ENCODE measurements at places on chromosomes 6 and 20. TPM values are rescaled to one million over a fixed set of nuclear protein-coding genes. Genes with fewer than 3 reads are reported as not detected.

The GSTA5 gene
- not detected for total RNA-seq

- no peak for DNase-seq
- H3K4me3 ChIP-seq: no peak overlapping the region
- H3K27me3 ChIP-seq: no peaks in the 10 kb centered on the region
- H3K27ac ChIP-seq: no peak overlapping the region
- no peaks in the 10 kb centered on the region for H3K36me3 ChIP-seq
- H3K4me1 ChIP-seq: peaks cover 3% of the 10 kb centered on the region
Observed at GRCh38 chr6:143607974-143608373, 69.8 kb upstream of the PHACTR2 start.

DNA sequence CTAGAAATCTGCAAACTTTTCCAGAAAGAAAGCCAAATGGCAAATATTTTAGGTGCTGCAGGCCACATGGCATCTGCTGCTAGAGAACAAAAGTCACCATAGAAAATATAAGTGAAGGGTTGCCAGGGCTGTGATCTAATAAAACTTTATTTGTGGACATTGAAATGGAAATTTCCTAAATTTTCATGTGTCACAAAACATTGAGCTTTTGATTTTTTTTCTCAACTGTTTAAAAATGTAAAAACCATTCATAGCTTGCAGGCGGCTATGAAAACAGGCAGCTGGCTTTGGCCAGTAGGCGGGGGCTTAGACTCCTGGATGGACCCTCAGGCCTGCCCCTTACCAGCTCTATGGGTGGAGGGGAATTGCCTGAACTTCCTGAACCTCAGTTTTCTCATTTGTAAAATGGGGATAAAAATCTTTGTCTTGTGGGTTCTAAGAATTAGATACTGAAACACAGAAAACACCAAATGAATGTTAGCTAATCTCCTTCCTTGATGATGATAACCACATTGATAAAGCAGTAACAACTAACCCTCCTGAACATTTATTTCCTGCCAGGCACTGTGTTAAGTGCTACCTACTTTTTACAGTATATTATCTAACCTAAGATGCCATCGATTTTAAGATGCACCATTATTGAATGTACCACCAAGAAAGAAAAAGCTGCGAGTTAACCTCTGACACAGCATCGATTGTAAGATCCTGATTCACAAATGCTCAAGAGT lies 85.5 kb downstream of the SLC22A23 start:
- no peak for DNase-seq
- no peak overlapping the region for H3K4me3 ChIP-seq

- no peak overlapping the region for H3K27ac ChIP-seq
- DNase-seq: no peak
- H3K36me3 ChIP-seq: no peaks in the 10 kb centered on the region
- no peaks in the 10 kb centered on the region for H3K27me3 ChIP-seq
Observed at GRCh38 chr20:62979310-62979709, 26.8 kb downstream of the SLC17A9 start.

The TULP4 gene
- 63.4 TPM for total RNA-seq

DNA sequence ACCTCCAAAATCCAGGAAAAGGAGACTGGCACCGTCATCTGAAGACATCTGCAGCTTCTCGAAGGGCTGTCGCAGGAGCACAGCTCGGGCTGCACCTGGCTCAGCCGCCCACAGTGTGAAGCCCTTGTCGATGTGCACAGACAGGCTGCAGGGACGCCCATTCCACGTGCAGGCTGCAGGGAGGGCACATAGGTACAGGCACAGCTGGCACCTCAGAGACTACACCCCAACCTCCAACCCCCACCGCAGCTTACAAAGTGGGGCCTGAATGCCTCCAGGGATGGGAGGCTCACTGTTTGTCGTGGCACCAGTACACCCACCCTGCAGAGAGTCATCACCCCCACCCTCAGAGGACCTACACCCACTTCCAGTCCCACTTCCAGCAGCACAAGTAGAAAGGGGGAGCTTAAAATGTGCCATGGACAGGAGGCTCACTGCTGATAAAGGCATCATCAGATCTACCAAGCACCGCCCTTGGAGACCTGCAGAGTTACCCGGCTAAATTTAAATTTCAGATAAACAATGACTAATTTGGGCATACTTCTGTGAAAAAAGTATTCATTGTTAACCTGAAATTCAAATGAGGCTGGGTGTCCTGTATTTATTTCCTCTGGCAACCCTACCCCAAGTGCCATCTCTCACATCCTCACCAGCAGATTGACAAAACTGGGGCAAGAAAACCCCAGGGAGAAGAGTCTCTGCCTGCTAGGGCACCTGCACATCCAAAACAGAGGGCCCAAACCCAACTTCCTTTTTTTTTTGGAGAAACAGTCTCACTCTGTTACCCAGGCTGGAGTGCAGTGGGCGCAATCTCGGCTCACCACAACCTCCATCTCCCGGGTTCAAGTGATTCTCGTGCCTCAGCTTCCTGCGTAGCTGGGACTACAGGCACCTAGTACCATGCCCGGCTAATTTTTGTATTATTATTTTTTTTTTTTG lies 7.7 kb upstream of the CDK5RAP1 start:
- no peak overlapping the region for H3K4me3 ChIP-seq
- peak; percentile 11 for DNase-seq

GRCh38 chr6:12977806-12978205 lies 261.2 kb downstream of the PHACTR1 start:
- DNase-seq: no peak
- no peak overlapping the region for H3K27ac ChIP-seq
- H3K27me3 ChIP-seq: no peaks in the 10 kb centered on the region
- H3K4me1 ChIP-seq: peaks cover 3% of the 10 kb centered on the region
- H3K4me3 ChIP-seq: no peak overlapping the region

GRCh38 chr6:143288923-143289322 lies 161.6 kb downstream of the ADAT2 start:
- H3K27me3 ChIP-seq: no peaks in the 10 kb centered on the region
- H3K4me3 ChIP-seq: no peak overlapping the region
- DNase-seq: no peak
- H3K27ac ChIP-seq: no peak overlapping the region
- H3K4me1 ChIP-seq: peaks cover 5% of the 10 kb centered on the region

The SEMG1 gene
- not detected for total RNA-seq

GRCh38 chr20:2227861-2228260 lies 67.9 kb upstream of the TGM3 start:
- DNase-seq: no peak
- no peaks in the 10 kb centered on the region for H3K36me3 ChIP-seq
- no peaks in the 10 kb centered on the region for H3K4me1 ChIP-seq
- H3K27ac ChIP-seq: no peak overlapping the region

DNA sequence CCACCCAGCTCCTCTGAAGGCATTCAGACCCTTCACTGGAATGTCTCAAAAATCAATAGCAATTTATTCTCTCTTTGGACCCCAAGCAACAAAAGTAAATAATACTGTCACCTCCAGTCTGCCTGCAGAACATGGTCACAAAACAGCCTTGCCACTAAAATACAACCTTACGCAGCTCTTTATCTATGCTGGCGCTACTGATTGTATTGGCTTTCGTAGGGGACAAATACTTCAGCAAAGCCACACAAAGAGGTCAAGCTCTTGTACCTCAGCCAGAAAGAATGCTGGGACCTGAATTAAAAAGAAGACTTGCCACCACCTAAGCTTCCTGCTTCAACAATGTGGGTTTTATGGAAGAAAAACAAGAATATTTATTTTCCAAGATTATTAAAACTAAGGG lies 57.2 kb downstream of the PRKN start:
- H3K27me3 ChIP-seq: no peaks in the 10 kb centered on the region
- H3K27ac ChIP-seq: no peak overlapping the region
- no peak for DNase-seq
- H3K4me3 ChIP-seq: no peak overlapping the region

The GJA10 gene
- not detected for total RNA-seq

Data from aorta (tissue), 5 donors.